ENCODE measurements at places on chromosomes 1 and 21.

GRCh38 chr1:35563166-35563565, 5.6 kb downstream of the NCDN start:
- no peak for DNase-seq

GRCh38 chr1:5351366-5351765, 640.9 kb downstream of the NPHP4 start:
- DNase-seq, result no peak

DNA sequence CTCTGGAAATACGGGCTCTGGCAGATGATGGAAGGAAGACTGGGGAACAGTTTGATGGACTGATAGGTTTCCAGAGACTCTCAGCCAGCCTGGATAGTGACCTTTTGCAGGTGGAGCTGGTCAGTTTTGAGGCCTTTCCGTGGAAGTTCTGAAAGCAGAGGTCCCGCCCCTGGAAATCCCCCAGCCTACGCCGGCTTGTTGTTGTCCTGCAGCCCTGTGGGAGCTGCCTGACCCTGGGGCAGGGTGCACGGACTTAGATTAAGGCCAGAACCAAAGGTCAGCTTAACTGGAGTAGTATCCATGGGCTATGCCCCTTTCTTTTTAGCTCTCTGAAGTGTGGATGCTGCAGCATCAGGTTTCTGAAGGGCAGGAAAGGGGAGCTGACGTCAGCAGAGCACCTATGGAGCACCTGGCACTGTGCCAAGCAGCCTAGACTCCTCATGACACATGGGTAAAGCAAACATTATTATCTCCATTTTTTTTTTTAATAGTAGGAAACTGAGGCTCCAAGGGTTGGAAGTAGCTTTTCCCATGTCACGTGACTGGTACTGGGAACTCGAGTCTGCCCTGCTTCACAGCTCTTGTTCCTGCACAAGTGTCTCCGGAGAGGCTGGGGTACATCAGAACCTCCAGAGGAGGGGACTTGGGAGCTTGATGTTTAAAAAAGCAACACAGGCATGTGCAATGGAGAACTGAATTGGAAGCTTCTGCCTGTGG, 38.5 kb downstream of the IER5 start:
- no peak for DNase-seq

GRCh38 chr1:221166559-221167318, 287.5 kb downstream of the HLX start:
- no peak for DNase-seq

DNA sequence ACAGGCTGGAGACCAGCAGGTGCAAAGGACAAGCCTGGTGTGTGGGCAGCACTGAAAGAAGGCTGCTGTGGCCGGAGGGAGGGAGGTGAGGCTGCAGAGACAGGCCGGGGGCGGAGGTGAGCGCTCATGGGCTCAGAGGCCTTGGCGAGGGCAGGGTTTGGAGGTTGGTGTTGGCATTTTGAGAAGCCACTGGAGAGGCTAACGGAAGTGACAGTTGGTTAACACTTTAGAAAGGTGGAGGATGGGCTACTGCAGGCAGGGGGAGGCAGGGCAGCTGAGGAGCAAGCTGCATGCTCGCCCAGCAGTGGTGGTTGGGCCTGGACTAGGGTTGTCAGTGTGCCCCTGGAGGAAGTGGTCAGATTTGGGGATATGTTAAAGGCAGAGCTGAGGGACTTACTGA, 37.5 kb downstream of the QSOX1 start:
- DNase-seq, result no peak

- DNase-seq, result no peak
These were observed 498.9 kb downstream of the TTLL7 start for GRCh38 chr1:83499998-83500397.

DNA sequence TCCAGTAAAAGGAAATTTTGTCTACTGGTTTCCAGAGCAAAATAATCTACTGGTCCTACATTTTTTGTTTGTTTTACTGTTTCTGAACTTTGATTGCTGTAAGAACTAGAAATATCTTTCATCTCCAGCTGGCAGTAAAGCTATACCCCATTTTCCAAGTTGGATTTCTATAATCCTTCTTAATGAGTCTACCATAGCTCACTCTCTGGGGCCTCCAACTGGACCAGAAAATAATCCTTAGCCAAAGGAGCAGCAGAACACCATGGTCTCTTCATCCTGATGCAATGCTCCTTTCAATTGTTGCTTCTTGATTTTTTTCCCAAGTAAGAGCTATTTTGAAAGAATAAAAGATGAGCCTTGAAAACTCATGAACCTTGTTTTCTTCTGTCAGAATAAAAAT, 110.0 kb upstream of the COL11A1 start:
- no peak for DNase-seq

DNA sequence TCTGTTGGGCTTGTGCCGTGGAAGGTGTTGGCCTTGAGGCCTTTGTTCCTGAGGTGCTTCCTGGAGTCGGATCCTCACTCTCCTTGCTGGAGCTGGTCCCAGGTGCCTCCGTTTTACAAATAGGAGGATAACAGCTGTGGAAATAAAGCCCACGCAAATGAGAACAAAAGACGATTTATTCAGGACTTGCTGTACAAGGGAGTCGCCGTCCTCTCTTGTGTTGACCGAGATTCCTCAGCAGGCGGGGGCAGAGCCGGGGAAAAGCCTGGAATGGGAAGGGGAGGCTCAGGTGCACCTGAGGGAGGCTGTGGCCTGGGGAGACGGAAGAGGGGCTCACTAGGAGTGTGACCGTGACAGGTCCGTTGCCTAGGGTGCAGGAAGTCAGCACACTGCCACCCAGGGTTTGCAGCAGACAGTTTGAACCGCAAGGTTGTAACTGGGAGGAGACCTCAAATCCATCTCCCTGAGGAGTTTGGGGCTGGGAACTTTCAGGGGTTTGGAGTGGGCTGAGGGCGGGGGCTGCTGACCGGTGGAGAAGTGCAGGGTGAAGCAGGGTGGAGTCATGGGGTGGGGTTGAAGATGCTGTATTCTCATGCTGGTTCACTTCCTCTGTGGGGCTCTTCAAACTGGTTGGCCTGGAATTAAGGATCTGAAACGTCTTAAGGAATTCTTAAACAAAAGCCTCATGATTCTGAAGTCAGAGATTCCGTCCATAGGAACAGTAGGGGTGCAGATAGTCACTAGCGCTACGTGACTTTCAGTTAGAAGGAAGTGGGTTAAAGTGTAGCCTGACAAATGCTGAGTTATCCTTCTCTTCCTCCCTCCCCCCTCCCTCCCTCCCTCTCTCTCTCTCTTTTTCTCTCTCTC, 2.6 kb upstream of the CSTB start:
- no peak for DNase-seq

DNA sequence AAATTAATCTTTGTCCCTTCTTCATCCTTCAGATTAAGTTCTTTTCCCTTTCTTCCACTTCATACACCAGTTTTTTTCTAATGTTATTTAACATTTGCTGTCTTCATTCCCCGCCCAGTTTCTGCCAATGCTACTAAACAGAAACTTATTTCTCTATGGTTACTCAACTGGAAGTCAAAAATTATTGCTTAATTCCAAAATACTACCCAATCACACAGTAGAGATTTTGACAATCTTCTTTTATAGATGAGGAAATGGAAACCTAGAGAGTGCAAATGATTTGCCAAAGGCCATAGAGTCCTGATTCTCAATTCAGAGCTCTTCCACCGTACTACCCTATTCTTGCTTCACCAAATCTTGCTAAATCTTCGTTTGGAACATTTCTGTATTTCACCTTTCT, 58.1 kb upstream of the SH3GLB1 start:
- DNase-seq, result no peak

- DNase-seq, result no peak
These were observed 201.8 kb upstream of the BRINP3 start for GRCh38 chr1:190679454-190679853.

GRCh38 chr1:227947386-227947675, 401 bp downstream of the WNT9A start:
- no peak for DNase-seq

- no peak for DNase-seq
These were observed 12.4 kb upstream of the PEAR1 start for GRCh38 chr1:156881101-156881500.
